ENCODE measurements at places on chromosomes 7 and 10. TPM values are rescaled to one million over a fixed set of nuclear protein-coding genes. Genes with fewer than 3 reads are reported as not detected.

DNA sequence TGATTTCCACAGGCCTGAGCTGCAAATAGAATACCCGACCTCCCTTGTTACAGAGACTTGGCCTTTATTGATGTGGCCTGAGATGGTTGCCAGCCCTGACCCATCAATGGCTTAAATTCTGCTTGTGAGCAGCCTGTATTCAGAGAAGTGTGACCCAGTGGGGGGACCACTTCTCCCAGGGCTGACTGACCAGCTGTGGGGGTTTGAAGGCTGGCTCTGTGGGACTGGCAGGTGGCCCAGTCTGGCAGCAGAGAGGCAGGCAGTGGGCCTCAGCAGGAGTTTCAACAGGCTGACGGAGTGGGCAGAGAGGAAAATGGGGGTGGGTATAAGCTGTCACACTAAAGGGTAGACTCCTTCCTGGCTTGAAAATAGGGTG is 12.2 kb upstream of the PPIF start:
- DNase-seq, result no peak

DNA sequence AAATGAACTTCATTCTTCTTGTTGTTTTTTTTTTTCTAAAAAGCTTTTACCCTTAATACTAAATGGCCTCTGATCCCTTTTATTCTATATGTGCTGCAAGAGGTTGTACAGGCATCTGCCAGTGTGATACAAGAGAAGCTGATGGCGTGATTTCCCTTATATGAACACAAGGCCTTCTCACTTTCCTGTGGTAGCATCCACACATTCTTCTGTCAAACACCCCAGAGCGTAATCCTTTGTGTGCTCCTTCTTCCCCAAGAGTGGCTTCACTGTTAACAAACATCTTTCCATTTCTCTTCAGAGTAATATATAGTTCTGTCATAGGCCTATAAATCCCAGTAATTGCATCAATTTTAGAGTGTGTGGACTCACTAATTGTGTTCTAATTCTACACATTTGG is 86.3 kb upstream of the CAPZA2 start:
- DNase-seq, result no peak

The ATOH7 gene
- polyA plus RNA-seq, result 0.30 TPM

GRCh38 chr7:150325110-150325611 is 1.8 kb upstream of the ACTR3C start:
- no peak for DNase-seq

The LIPJ gene
- not detected for polyA plus RNA-seq

The GIMAP8 gene
- polyA plus RNA-seq, result 3.2 TPM

The NUTM2E gene
- 0.40 TPM for polyA plus RNA-seq

The METTL27 gene
- polyA plus RNA-seq, result not detected

The RBP4 gene
- 6.2 TPM for polyA plus RNA-seq

- DNase-seq, result no peak
Measured at GRCh38 chr10:67550046-67550445, 145.9 kb downstream of the CTNNA3 start.

The CALML5 gene
- polyA plus RNA-seq, result 16.2 TPM

DNA sequence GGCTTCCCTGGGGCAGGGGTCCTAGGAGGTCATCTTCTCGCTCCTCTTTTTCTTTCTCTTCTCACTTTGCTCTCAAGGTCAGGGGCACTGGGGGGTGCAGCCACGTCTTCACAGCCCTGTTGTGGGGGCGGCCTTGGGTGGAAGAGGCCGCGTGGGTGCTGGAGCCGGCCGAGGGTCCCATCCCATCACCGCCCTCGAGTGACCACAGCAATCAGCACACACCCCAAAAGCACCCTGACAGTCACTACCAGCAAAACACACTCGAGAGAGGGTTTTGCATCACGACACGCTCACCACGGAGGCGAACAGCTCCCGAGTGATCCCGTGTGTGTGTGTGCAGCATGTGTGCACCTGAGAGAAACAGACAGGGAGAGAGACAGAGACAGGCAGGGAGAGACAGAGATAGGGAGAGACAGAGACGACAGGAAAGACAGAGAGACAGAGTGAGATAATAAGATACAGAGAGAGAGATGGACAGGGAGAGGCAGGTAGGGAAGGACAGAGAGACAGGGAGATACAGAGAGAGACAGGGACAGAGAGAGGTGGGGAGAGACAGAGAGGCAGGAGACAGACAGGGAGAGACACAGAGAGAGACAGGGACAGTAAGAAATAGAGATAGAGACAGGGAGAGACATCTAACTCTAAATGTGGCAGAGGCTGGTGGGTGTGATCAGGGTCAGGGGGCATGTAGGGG is 100.9 kb downstream of the WDR37 start:
- no peak for DNase-seq

DNA sequence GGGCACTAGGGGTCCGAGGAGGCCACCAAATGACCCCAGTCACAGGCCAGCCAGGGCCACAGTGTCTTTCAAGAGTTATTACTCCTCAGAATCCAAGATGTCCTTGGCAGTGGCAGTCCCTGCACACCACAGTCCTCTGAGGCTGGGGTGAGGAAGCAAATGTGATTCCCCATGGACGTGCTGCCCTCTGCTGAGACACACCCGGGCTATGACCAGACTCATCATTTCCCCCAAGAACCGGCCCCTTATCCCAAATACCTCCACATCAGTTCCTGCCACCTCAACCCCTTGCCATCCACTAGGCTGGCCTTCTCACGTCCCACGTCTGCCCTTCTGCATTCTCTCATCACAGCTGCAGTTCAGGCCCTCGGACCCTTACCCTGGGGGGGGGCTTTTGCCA is 5.0 kb downstream of the PRKAG2 start:
- no peak for DNase-seq

GRCh38 chr7:70779321-70779720 is 352.6 kb upstream of the GALNT17 start:
- DNase-seq, result no peak

DNA sequence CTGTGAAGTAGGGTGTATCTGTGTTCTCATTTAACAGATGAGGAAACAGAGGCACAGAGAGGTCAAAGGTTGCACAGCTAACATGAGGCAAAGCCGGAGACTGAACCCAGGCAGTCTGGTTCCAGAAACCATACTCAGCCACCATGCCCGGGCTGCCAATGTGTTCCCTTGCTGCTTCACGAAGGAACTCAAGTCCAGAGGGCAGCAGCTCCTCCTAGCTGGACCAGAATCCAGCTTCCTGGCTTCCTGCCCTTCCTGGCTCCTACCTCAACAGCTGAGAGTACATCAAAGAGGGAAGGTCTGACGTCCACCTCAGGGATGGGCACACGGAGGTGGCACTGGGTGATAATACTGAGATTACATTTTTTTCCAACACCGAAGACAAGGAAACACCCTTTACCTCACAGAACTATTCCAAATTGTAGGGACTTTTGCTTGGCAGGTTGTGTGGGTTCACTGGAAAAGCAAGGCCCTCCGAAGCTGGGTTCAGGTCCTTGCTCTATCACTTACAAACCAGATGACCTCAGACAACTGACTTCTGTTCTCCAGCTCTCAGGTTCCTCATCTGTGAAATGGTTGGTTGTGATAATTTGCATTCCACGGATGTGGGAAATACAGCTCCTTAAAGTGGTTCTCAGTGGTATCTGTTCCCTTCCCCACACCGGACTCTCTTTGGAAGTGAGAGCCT is 154.1 kb upstream of the ZMIZ1 start:
- DNase-seq, result peak; percentile 45

GRCh38 chr10:20195076-20195475 is 378.8 kb downstream of the PLXDC2 start:
- DNase-seq, result no peak

GRCh38 chr10:28367929-28368484 is 65.1 kb upstream of the MPP7 start:
- peak; percentile 75 for DNase-seq

- DNase-seq, result no peak
Measured at GRCh38 chr7:24703296-24703695, 54.0 kb downstream of the GSDME start.

GRCh38 chr10:117417196-117417595 is 42.0 kb upstream of the PDZD8 start:
- no peak for DNase-seq

The SLC39A12 gene
- not detected for polyA plus RNA-seq

The MMD2 gene
- not detected for polyA plus RNA-seq

GRCh38 chr10:109952526-109952925 is 29.2 kb upstream of the XPNPEP1 start:
- DNase-seq, result no peak

GRCh38 chr7:32169228-32169627 is 99.0 kb upstream of the PDE1C start:
- DNase-seq, result no peak

DNA sequence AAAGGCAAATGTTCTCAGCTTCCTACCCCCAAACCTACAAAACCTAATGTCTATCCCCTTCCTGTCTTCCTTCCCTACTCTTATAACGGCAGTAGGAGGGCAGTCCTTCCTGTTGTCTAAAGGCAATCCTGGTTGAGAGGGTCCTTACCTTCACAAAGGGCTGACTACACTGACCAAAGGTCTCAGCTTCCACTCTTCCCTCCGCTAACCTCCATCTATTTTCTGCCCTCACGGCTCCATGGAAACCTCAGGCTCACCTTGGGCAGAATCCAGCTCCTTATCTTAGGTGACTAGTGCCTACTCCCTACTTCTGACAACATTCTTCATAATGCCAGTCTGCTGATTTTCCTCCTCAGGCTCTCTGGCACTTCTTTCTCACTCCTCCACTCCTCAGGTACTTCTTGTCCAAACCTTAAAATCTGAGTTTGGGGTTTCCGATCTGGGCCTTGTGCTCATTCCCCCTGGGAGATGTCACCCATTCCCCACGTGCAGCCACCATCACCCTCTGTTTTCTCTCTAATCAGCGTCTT is 542 bp downstream of the FBXL13 start:
- DNase-seq, result peak; percentile 55

The VWC2 gene
- not detected for polyA plus RNA-seq

The NME8 gene
- not detected for polyA plus RNA-seq

Measured in stomach (tissue), 19 donors.